WERI-Rb-1 (cell line): ENCODE measurements at places on chromosomes 13 and 19.
A peak's percentile ranks its signal among the peaks of the same experiment; 100 is the strongest.

DNA sequence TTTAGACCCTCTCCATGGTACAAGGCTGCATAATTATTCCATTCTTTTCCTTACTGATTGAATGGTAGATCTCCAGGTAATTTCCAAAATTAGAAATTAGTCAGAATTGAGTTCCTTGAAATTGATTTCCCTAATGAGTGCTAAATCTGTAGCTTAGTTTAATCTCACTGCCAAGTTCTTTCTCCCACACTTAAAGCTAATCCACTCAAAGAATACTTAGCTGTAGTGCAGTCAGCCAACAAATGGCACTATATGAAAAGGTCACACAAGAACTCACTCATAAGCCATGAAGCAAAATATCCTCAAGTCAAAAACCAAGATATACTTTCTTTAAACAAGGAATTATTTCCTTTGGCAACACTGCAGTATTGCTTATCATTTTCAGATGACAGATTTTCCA lies 62.0 kb downstream of the XPO4 start:
- DNase-seq: peak; percentile 19

- DNase-seq: no peak
Measured at GRCh38 chr13:52999093-52999696, 29.4 kb upstream of the OLFM4 start.

DNA sequence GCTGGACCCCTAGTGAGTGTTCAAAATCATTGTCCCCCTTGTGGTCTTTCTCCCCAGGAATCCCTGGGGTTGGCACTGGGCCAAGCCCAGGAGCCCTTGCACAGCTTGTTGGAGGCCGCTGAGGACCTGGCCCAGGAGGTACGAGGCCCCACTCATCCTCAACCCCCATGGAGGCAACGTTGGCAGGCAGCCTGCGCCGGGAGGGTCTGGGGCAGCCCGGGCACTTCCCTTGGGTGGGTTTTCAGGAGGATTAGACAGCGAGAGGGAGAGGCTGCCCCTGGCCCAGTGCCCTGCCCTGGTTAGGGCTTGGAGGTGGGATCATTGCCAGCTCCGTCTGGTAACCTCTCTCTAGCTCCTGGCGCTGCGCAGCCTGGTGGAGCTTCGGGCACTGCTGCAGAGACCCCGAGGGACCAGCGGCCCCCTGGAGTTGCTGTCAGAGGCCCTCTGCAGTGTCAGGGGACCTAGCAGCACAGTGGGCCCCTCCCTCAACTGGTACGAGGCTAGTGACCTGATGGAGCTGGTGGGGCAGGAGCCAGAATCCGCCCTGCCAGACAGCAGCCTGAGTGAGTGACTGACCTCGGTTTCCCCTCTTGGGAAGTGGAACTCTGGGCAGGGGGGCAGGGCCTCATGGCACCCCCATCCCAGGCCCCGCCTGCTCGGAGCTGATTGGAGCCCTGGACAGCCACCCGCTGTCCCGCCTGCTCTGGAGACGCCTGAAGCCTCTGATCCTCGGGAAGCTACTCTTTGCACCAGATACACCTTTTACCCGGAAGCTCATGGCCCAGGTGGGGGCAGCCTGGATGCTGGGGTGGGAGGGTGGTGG lies 3.0 kb downstream of the ABCA7 start:
- DNase-seq: no peak

GRCh38 chr13:41085961-41086585 lies 24.8 kb downstream of the WBP4 start:
- no peak for DNase-seq

DNA sequence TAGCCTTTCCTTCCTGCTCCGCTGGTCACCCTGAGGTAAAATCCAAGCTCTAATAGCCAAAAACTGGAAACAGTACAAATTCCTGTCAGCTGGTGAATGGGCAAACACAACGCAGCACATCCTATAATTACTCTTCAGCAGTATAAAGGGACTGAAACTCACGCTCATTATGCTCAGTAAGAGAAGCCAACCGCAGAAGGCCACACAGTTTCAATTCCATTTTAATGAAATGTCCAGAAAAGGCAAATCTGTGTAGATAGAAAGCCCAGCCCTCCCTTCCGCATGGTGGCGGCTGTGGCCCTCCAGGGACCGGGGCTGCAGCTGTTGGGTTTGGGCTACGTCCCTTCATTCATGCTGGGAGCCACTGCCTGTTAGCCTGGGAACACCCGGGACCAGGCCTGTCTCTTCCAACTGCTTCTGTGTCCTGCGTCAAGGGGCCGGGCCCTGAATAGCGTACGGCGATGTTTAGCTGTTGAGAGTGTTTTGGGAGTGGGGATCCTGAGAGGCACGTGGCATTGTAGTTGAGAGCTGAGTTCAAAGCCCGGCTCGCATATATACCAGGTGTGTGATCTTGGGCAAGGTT lies 23.5 kb downstream of the NKPD1 start:
- no peak for DNase-seq

GRCh38 chr13:59633290-59633689 lies 530.4 kb downstream of the DIAPH3 start:
- no peak for DNase-seq

DNA sequence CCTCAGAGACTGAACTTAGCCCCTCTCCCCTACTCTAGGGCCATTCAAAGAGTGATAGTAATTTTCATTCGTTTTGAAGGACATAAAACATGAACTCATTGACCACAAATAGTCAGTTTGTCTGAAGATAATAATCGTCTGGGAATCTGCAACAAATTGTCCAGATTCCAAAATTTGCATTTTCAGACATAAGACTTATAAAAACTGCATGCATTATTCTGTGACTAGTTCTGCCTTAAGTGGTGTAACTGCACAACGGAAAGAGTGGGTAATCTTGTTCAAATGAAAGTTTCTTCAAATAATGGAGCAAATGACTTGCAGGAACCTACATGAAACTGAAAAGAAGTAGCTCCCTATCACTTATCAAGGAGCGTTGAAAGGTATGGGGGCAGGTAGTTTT lies 8.4 kb downstream of the CSNK1A1L start:
- no peak for DNase-seq

- DNase-seq: no peak
Measured at GRCh38 chr13:26599403-26599802, 41.9 kb downstream of the WASF3 start.

DNA sequence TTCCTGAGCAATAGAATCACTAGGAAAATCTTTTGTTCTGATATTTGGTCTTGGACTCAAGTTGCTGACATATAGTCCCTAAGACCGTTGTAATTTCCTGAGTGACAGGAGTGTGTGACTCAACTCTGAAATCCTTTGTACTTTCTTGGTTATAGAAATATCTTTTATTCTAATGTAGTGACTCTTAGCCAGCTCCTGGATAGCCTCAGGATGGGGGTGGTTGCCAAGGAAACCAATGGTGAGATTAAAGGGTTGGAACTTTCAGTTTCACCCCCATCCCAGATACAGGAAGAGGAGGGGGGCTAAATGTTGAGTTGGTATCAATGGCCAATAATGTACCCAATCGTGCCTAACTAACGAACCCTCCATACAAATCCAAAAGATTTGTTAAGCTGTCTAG lies 41.8 kb downstream of the MBD3L2B start:
- no peak for DNase-seq

GRCh38 chr13:49029570-49029969 lies 53.9 kb downstream of the FNDC3A start:
- DNase-seq: no peak

GRCh38 chr13:109917422-109917821 lies 131.0 kb upstream of the IRS2 start:
- no peak for DNase-seq

GRCh38 chr13:102970542-102970941 lies 95.7 kb downstream of the SLC10A2 start:
- DNase-seq: no peak

- no peak for DNase-seq
Measured at GRCh38 chr19:55316646-55317045, 8.5 kb downstream of the TMEM150B start.

GRCh38 chr19:18049385-18049784 lies 37.3 kb downstream of the IL12RB1 start:
- no peak for DNase-seq

- DNase-seq: no peak
Measured at GRCh38 chr19:54670576-54671357, 8.0 kb downstream of the LILRB4 start.

DNA sequence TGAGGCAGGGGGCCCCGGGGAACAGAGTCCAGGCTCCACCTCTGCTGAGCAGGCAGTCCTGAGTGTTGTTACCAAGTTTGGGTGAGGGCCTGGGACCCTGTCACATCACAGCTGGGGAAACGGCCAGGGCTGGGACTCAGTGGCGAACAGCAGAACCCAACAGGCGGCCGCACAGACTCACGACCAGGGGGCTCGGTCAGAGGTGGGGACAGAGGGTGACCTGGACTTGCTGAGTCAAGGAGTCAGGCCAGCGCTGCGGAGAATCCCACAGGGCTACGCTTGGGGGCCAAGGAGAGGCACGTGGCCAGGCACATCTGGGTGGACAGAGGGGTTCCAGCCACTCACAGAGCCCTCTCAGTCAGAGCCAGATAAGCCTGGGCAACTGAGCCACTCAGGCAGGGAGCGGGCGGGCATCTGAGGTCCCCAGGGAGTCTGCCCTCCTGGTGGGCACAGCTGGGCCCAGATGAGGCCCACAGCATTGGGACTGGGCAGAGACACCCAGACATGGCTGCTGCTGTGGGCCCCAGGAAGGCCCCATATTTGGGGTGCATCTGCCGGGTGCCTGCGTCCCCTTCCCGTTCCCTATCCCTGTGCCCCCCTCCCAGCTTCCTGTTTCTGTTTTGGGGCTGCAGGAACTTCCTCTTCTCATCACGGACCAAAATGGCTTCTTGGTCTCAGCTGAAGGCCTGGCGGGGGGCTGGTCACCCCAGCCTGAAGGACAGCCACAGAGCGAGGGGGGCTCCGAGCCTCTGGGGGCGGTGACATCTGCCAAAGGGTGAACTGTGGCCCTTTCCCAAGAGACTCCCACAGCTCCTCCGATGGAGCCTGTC lies 34.0 kb downstream of the CEBPA start:
- DNase-seq: no peak

DNA sequence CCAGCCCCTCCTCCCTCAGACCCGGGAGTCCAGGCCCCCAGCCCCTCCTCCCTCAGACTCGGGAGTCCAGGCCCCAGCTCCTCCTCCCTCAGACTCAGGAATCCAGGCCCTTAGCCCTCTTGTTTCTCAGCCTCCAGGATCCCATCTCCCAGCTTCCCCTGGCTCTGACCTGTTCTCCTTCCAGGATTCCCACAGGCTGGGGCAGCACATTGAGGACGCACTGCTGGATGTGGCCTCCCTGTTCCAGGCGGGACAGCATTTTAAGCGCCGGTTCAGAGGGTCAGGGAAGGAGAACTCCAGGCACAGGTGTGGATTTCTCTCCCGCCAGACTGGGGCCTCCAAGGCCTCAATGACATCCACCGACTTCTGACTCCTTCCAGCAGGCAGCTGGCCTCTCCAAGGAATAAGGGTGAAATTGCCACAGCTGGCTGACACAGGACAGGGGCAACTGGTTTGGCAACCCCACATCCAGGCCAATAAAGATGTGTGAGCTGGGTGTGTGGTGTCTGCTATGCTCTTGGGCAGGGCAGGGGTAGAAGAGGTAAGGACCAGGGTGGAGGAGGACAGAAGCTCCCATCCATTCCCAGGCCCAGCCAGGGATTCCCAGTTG lies 22.4 kb downstream of the CPT1C start:
- DNase-seq: no peak

DNA sequence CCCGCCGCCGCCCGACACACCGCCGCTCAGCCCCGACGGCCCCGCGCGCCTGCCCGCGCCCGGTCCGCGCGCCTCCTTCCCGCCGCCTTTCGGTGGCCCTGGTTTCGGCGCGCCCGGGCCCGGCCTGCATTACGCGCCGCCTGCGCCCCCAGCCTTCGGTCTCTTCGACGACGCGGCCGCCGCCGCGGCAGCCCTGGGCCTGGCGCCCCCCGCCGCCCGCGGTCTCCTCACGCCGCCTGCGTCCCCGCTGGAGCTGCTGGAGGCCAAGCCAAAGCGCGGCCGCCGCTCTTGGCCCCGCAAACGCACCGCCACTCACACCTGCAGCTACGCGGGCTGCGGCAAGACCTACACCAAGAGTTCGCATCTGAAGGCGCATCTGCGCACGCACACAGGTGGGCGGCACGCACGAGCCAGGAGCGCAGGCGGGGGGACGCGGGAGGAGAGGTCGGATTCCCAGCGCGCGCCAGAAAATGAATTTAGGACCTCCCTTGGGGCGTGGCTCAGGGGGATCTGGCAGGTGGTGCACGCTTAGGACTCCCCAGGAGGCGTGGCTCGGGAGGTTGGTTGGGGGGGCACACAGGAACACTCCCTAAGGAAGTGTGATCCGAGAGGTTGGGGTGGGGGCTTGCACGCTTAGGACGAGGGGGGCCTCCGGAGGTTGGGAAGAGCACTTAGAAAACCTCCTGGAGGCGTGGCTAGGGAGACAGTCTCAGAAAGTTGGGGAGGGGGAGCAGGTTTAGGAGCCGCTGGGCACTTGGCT lies 1.2 kb downstream of the KLF2 start:
- DNase-seq: peak; percentile 86

GRCh38 chr13:24911133-24911908 lies 147.4 kb downstream of the RNF17 start:
- DNase-seq: no peak

GRCh38 chr19:3119693-3120380 lies 16.0 kb upstream of the GNA15 start:
- no peak for DNase-seq

DNA sequence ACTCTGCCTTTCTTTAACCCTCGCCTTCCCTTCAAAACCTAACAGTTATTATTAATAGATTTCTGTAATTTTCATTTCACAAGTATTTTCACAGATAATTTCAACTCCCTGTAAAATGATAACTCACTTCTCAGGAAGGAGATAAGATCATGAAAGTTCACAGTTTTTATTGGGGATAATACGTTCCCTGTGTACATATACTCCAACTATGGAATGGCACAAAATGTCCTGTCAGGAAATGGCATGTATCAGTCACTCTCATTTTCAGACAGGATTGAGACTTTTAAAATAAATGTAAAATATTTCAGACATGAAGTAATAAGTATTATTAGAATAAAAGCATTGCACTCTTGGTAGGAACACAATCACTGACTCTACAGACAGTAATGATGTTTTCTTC lies 932 bp upstream of the TRAPPC2B start:
- DNase-seq: no peak

- DNase-seq: peak; percentile 83
Measured at GRCh38 chr13:112759827-112760226, 70.0 kb downstream of the ATP11A start.

GRCh38 chr13:24168979-24169378 lies 8.5 kb downstream of the SPATA13 start:
- DNase-seq: no peak

GRCh38 chr19:46990991-46991676 lies 28.5 kb upstream of the NPAS1 start:
- peak; percentile 79 for DNase-seq

GRCh38 chr19:1590641-1591397 lies 1.8 kb downstream of the MBD3 start:
- DNase-seq: no peak

DNA sequence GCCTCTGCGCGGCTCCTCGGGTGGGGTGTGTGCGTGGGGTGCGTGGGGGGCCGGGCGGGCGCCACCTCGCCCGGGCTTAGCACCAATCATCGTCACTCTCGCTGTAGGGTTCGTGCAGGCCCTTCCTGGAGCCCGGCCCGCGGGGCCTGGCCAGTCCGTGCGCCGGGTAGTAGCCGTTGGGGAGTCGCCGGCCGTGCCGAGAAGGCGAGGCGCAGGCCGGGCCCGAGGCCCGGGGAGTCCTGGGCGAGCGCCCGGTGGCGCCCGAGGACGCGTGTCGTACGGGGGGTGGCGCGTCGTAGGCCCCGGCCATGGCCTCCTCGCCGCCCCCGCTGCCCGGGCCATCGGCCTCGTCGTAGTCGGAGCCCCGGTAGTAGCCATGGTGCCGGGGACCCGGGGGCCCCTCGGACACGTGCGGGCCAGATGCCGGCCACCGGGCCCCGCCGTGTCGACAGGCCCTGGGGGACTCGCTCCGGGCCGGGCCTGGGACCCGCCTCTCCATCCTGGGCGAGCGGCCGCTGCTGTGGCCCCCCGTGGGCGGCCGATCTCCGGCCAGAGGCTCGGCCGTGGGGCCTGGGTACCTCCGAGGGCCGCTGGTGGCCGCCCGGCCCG lies 57.1 kb downstream of the IER2 start:
- no peak for DNase-seq
